ENCODE measurements at places on chromosomes 4 and X.

DNA sequence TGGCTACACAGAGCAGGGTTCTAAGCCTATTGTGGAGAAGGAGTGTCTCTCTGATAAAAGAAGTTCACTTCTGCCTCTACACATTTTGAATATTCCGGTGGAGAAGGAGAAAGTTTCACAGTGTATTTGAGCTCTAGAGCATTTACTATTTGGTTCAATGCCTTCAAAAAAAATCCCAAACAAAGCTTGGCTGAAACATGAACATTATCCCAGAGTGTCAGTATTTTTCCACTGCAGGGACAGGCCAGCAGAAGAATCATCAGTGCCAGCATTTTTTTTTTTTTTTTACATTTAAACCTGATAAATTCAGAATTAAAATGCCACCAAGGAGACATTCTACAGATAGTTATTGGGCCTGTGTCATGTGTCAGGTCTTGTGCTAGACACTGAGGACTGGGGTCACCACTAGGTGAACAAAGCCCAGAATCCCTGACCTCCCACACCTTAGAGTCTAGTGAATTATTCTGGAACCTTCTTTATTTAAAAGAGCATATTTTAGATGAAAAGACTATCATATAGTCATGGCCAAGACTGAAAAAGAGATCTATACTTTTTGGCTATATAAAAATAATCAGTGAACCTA lies 48.0 kb upstream of the NAP1L5 start:
- DNase-seq: no peak

- no peak for DNase-seq
These were observed 69.6 kb downstream of the ADRA2C start for GRCh38 chr4:3835527-3836405.

DNA sequence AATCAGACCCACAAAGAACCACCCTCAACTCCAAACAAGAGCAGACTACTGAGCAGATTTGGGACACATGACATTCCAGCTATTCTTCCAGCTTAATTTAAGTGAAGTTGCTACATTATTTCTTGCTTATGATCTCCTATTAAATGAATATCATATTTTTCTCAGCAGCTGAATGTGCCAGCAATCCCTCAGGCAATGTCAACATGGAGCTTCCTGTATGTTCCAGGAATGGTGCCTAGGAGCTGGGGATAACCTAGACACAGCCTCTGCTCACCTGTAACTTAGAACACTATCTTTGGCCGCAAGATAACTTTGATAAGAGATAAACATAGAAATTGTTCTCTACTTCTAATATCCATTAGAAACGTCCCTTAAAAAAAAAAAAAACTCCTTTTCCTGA lies 274.4 kb upstream of the RASGEF1B start:
- no peak for DNase-seq

- DNase-seq: no peak
These were observed 73.8 kb upstream of the DCLK2 start for GRCh38 chr4:150004481-150004880.

- DNase-seq: no peak
These were observed 21.2 kb downstream of the USP17L30 start for GRCh38 chr4:9384126-9384525.

GRCh38 chr4:72951628-72952027 lies 117.9 kb downstream of the COX18 start:
- DNase-seq: no peak

DNA sequence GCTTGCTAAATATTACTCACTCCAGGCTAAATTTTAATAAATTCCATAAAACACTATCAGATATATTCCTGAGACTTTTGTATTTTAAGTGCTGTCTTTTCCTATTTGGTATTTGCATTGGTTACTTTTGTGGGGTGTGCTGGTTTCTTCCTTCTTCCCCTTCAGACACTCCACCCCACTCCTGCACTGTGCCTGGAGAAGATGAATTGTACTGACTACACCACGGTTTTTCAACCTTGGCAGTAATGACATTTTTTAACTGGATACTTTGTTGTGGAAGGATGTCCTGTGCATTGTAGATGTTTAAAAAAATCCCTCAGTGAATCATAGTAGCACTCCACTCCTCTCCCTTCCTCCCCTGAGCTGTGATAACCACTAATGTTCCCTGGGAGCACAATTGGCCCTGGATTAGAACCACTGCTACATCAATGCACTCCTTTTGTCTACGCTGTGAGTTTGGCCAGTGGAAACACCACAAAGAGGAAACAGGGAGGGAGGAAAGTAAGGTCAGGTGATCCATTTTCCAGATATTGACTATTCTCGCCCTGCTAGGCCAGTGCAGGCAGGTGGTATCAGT lies 36.3 kb downstream of the SNCA start:
- DNase-seq: no peak

DNA sequence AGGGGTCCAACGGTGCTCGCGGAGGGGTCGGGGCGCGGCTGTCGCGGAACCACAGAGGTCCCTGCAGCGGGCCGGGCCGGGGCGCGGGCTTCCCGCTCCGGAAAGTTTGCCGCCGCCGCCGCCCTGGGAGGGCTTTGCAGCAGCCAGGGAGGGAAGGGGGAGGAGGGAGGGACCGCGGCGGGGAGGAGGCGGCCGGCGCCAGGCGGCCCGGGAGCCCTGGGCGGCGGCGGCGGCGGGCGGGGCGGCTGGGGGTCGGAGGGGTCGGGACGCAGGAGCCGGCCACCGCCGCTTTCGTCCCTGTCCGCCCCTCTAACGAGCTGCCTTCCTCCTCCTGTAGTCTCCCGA lies 375 bp downstream of the FGFR3 start:
- no peak for DNase-seq

DNA sequence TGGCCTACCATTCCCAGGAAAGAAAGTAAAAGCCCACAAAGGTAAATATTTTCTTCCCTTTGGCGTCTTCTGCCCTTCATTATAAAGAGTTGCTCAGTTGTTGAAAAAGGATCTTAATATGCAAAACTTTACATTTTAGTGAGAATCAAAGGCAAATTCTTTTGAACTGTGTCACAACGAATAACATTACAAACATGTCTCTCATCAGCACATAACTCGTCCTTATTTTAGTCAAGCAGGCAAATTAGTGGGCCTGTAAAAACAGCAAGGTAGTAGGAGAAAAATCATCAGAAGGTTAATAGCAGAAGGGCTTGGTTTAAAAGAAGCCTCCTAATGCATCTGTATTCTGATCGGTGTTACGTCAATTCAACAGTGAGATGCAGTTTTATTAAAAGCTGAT lies 647.3 kb upstream of the DIPK2B start:
- DNase-seq: no peak

DNA sequence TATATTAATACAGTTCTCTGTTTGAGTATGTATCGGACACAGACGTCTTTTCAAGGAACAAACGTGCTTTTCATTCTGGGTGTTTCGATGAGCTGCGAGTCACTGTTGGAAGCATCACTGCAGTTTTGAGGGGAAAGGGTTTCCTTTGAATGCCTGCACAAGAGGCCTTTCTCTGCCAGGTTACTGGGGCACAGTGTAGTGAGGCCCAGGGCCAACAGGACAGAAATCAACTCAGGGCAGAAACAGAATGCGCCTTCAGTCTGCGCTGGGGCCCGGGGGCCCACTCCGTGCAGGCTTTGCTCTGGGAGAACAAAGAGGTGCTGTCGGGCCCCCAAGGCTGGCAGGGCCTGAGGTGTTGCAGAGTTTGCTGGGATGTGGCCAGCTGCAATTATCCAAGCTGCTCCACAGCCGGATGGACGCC lies 2.3 kb upstream of the PPP2R3B start:
- no peak for DNase-seq

DNA sequence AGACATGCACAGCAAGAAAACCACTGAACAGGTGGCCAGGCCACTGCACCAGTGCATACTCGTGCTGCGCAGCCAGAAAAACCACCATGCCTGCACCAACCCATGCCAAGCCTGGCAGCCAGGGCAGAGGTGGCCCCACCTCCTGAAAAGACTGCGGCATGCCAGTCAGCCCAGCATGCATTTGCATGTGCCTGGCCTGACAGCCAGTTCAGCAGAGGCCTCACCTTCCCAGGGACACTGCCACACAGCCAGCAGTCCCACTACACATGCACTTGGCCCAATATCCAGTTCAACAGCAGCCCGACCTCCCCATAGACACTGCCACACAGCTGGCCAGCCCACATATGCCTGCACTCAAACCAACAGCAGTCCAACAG lies 43.5 kb upstream of the DDX60 start:
- DNase-seq: no peak

DNA sequence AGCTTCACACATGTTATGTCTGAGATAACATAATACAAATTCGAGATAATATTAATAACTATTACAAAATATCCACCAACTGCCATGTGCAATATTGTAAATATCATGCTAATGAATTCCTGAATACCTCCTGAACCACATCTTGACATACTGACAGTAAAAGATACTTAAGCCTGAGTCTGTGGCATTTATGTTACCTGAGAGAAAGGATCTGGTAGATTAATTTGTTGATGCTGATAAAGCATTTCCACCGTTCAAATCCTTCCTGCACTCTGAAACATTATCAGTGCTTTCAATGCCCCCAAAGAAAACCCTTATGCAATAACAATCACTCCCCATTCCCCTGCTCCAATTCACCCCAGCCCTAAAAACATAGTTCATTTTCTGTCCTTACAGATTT lies 38.8 kb upstream of the ADGRA3 start:
- DNase-seq: no peak

DNA sequence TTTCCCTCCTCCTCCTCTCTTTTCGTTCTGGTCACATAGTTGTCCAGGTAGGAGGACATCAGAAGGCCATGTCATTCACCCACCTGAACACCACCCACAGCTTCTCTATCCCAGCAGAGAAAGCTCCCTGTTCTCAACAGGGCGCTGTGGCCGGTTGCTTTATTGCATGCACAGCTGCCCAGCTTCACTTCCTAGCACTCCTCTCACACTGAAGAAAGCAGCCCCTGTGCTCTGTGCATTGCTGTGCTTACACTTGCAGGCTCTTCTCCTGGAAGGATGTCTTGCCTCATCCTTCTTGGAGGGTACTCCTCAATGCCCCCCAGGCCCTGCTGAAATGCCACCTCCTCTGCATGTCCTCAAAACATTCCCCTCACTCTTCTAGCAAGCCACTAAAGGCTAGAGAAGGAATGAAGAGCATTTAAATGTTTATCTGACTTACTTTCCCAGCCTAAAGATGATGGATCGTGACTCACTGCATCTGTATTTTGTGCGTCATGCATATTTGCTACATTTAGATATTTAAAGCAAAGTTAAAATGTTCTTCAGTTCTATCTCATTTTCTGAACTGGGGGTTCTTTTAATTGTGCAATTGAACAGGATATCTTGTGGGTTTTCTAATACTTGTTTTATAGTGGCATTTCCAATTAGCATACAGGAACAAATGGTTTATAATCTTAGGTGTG lies 186.4 kb upstream of the PUDP start:
- no peak for DNase-seq

DNA sequence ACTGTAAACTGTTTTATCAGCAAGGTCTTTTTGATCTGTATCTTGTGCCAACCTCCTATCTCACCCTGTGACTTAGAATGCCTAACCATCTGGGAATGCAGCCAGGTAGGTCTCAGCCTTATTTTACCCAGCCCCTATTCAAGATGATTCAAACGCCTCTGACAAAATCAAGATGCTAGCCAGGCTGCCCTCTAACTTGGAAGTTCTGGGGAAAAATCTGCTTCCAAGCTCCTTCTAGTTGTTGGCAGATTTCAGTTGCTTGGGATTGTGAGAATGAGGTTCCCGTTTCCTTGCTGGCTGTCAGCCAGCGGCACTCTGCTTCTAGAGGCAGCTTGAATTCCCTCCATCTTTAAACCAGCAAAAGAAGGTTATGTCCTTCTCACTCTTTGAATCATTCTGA lies 34.7 kb downstream of the LUZP4 start:
- DNase-seq: no peak

GRCh38 chr4:3809451-3810110 lies 43.4 kb downstream of the ADRA2C start:
- no peak for DNase-seq

DNA sequence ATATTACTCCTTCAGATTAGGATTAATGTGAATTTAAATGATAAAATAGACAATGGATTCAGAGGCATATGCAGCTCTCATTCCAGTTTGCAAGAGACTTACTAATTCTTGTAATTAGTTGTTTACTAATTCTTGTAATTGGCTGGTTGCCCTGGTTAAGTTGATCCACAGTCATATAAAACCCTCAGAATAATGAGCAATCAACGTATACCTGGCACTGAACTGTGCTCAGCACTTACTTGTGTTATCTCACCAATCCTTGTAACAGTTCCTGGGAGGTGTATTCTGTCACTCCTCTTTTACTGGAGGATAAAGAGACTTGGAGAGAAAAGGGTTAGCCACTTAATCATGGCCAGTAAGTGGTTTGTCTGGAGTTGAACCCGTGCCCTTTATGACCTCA lies 10.5 kb downstream of the HERC5 start:
- DNase-seq: no peak

DNA sequence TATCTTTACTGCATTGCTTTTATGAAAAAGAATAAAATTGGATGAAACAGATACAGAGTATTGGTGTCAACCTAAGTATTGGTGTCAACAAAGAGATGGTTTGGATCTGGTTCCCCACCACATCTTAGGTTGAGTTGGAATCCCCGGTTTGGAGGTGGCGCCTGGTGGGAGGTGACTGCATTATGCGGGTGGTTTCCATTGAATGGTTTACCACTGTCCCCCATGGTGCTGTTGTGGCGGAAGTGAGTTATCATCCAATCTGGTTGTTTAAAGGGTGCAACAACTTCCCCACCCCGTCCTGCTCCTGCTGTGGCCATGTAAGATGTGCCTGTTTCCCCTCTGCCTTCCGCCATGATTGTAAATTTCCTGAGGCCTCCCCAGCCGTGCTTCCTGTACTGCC lies 52.8 kb upstream of the CD99 start:
- no peak for DNase-seq

DNA sequence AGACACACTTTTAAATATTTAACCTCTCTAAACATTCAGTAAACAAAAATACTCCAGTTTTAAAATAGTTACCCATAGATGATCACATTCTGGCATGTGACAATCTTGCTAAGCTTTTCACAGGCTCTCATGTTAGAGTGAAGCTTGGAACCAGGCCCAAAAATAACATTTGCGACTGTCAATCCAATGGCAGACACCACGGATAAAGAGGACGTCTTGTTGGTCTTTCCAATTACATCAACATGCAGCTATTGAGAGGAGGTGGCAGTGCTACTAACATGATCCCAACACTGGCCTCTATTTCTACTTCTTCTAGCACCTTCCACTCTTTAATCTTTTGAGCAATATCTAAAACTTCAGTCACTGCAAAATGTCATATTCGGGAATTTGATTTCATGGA lies 970.8 kb upstream of the TENM3 start:
- DNase-seq: no peak

GRCh38 chr4:55269995-55270394 lies 76.0 kb upstream of the SRD5A3 start:
- no peak for DNase-seq

Measured in stimulated activated naive B cell treated with anti-CD40 and anti-IgM and Interleukin-4, amounts not matched to agents 10 μg/mL and 1 μg/mL and 100 μg/mL, for 72 hours (primary cell).